Inflammatory macrophage treated with lipopolysaccharide for 4 hours (primary cell): ENCODE measurements at places on chromosomes 1 and 21.

GRCh38 chr1:81549588-81550127 lies 251.1 kb upstream of the ADGRL2 start:
- no peak for DNase-seq

DNA sequence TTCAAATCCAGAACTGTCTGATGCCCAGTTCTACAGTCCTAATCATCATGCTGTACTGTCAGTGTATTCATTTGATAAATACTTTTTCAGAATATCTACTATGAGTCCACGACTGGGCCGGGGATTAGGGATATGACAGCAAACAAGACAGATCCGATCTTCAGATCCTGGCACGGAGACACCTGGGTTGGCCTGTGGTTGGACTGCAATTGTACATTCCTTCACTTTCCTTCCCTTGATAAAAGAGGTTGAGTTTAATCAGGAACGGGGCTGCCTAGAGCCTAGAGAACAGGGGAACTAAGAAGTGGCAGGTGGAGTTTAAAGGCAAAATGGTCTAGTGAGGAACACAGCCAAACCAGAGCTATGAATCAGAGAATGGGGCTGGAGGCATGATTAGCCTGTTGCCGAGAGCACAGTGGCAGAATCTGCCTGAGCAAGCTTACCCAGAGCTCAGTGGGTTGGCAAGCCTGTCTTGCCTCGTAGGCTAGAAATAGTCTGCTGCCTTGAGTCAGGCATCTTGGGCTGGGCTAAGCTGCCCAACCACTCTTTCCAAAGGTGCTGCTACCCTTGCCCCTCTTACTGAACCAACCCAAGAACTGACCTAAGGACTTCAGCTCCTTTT lies 38.1 kb upstream of the PTCH2 start:
- DNase-seq, result no peak

DNA sequence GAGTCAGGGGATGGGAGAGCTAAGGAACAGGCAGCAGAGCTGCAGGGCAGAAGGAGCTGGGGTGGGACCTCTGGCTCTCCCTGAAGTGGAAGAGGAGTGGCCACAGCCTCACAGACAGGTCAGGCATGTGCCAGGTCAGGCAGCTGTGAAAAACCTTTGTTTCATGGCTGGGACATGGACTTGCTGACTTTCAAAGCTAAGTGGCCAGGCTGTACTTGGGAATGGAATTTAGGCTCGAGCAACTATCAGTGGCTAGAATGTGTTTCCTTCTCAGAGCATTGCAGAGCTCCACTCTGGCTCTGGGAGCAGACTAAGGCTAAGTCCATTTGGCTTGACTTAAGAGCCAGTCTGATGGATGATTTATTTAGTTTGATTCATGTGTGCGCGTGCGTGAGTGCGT lies 385.1 kb downstream of the LMX1A start:
- no peak for DNase-seq

GRCh38 chr1:95790136-95790535 lies 556.1 kb downstream of the RWDD3 start:
- no peak for DNase-seq

DNA sequence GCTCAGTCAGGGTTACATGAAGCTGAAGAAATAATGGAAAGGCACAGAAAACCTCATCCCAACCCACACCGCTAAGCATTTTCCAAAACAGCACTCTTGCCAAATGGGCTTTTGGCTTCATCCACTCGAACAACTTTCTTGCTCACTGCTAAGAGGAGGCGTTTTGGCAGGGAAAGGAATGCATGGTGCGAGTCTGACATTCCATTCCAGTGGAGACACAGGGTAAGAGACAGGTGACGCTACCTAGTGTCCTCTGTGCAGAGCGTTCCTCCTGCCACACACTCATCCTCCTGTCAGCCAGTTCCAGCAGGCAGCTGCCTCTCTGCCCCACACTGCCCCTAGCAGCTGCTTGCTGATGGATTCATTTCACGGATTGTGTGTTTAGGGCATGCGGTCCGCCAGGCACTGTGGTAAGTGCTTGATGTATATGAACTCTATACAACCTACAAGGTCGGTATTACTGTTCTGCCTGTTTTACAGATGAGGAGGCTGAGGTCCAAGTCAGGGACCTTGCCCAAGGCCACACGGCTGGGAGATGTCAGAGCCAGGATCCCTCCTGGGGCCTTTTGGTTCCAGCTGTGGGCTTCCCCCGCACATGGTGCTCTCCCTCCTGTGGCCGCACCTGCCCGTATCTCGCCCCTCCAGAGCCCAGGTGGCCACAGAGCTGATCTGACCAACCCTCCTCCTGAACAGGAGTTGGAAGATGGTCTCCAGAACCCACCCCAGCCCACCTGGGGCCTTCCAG lies 25.7 kb upstream of the BACE2 start:
- no peak for DNase-seq
